Omental fat pad (tissue), 4 donors: ENCODE measurements at places on chromosomes 16 and 17. TPM values are rescaled to one million over a fixed set of nuclear protein-coding genes. Genes with fewer than 3 reads are reported as not detected.

PRSS22 gene
- total RNA-seq: not detected

CRISPLD2 gene
- total RNA-seq: 428 TPM

ZP2 gene
- not detected for total RNA-seq

USH1G gene
- not detected for total RNA-seq

ABAT gene
- 5.5 TPM for total RNA-seq

CD300LF gene
- 2.5 TPM for total RNA-seq

GRCh38 chr17:42289611-42290181, 1.4 kb downstream of the STAT5A start:
- no peak for DNase-seq

GRCh38 chr16:60991886-60992285, 1044.4 kb downstream of the CDH8 start:
- DNase-seq: no peak

GRCh38 chr17:75589919-75590303, 2.3 kb downstream of the MYO15B start:
- DNase-seq: no peak

GRCh38 chr16:51268237-51268636, 117.2 kb upstream of the SALL1 start:
- no peak for DNase-seq

GRCh38 chr16:67526149-67526791, 2.4 kb upstream of the RIPOR1 start:
- DNase-seq: no peak

DNA sequence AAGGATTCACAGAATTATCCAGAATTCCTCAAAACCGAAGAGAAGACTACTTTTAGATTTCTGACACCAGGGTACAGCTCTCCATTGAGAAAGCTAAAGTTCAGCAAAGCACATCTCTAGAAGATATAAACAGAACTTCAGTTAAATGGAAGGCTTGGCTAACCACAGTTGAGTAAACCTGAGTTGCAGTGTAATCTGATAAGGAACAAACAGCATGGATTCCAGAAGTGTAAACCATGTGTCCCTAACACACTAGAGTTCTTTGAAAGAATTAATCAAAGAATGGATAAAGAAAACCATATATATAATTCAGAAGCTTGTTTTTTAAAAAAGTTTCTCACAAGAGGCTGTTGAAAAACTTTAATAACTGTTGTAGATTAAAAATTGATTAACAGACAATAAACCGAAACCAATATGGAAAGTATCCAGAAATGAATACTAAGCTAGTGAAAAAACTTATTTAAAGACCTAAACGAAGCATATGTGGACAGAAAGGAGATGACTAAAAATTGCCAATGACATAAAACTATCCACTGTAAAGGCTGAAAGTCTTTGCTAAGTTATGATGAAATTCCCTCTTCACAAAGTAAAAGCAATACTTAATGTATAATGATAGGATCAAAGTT, 4.3 kb downstream of the RNF43 start:
- DNase-seq: no peak

DNA sequence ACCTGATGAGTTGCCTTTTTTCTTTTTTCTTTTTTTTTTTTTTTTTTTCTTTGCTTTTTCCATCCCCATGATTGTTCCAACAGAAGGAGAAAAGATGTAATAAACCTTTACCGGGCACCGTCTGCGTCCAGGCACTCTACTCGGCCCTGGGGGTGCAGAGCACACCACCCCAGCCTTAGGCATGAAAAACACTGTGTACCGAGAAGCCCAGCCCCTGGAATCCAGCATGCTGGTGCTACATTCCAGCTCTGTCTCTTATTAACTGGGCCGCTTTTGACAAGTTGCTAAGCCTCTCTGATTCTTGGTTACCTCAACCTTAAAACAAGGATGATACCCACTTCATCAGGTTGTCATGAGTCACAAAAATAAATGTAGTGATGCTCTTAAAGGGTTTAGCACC, 64.1 kb upstream of the HSBP1 start:
- no peak for DNase-seq

DNA sequence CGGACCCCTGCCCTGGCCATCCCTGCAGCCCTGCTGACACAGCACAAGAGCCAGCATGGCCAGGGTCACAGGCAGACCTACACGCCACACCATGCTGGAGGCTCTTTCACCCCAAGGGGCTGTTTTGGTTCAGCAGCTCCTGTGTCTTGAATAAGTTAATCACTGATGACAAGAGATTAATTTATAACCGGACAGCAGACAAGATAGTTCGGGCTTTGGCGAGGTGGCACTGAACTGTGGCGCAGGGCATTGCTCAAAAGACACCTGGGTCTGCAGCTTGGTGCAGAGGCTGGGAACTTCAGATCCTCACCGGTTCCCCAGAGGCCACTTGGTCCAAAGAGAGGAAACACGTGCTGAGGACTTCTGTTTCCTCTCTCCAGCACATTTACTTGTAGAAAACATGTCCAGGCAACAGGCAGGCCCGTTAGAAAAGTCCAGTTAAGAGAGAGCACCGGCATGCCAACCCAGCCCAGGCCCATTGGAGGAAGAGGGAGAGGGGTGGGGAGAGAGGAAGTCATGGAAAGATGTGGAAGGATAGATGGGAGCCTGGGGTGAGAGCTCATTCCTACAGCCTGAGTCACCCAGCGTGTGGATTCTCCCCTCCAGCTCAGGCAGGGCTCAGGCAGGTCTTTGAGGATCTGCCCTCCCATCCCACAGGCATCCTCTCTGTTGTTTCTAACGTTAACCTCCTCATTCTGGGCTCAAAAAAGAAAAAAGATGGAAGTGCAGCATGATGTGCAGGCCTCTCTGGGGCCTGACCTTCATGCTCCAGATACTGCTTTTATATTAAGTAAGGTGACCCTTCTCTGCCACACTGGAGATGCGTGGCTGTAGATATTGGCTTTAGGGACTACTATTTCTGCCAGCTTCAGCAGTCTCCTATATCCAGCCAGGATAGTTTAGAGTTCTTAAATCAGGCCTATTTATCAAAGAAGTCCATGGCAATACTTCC, 80.0 kb upstream of the HNF1B start:
- DNase-seq: no peak

DNA sequence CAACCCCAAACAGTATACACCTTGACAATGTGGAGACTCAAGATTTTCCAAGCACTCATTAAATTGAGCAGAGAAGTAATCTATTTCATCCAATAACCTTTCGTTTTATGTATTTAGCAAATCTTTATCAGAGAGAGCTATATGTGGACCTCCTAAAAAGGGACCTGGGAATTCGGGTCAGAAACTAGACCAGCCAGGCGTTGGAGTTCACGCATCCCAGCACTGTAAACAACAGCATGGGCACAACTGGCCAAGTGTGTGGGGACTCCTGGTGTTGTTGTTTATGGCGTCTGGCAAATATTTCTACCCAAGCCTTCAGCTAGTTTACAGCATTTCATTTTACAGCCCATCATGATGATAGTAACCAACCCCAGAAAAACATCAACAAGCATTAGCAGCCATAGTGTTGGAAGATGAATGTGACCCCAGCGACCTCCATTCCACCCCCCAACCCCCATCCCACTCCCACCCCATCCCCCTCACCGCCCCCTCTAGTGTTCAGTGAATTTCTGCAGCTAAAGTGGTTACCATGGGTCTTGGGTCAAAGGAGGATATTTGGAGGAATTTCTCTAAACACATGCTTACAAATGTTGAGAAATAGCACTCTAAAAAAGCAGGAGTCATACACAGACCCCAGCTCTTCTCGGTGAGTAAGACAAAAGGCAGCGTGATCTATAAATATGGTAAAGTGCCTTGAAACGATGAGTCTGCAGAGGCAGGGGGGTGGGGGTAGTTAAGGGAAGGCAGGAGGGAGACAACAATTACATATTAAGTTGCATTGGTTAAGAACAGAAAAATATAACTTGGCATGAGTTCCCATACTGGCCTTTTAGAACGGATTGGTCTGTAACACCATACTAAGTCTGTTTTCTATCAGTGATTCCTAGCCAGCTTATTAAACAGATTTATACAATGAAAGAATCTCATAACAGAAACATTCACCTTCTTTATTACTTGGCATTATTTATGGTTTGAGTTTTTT, 91.4 kb upstream of the TBX2 start:
- DNase-seq: no peak

DNA sequence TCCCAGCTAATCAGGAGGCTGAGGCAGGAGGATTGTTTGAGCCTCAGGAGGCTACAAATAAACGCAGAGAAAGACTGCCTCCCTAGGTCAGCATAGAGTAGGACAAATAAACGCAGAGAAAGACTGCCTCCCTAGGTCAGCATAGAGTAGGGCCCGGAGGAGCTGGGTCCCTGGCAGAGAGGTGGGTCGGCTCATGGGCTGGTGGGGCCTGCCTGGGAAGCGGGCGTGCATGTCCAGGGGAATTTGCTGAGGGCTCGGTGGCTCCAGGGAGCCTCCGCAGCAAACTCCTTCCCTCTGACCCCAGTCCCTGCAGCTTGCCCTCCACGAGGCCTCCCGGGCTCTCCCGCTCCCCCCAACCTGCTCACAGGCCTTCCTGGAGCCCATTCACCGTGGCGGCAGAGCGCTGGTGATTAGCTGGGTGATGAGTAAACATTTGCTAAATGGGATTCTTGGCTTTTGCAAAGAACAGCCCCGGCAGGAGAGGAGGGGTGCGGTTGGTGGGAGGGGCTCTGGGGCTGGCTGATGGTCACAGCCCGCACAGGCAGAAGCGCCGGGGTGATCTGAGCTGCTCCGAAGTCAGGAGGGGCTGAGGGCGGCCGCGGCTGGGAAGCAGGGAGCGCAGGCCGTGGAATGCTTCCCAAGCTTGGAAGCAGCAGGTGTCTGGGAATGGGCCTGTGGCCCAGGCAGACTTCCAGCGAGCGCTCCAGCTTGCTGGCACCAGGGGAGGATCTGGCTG, 93.1 kb downstream of the RTN4RL1 start:
- no peak for DNase-seq

- no peak for DNase-seq
Observed at GRCh38 chr17:76307299-76307965, 644 bp downstream of the QRICH2 start.

- DNase-seq: no peak
Observed at GRCh38 chr17:59046192-59046591, 60.5 kb downstream of the TRIM37 start.

DNA sequence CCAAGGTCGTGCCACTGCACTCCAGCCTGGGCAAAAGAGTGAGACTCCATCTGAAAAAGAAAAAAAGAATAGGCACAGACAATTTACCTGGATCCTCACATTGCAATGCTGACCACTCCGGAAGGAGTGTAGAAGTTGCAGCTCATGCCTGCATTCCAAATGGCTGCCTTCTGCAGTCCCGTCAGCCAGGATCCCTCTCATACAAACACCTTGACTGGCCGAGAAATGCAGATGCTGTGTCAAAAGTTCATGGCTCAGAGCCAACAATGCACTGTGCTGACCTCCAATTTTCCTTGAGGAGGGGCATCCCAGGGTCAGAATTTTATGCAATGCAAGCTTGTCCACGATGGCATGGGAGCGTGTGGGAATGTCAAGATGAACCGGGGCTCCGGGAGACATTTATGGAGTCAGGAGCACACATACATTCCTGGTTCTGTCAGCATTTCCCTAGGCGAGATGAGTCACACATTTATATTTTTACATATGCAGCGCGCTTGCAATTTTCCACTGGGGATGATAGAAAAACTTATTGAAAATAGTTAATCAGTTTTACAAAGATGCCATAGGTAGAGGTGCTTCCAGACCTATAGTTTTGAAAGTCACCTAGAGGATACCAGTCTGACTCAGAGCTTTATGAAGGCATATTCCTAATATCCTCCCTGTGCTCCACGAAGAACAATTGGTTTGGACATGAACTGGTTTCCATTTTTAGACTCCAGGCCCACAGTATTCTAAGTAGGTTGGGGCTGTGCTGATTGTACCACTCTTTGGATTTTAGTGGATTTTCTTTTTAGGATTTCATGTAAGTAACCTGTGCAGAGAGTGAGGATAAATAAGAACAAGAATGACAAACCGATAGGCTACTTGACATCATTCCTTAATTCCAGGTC, 614.6 kb downstream of the MAF start:
- DNase-seq: no peak

DNA sequence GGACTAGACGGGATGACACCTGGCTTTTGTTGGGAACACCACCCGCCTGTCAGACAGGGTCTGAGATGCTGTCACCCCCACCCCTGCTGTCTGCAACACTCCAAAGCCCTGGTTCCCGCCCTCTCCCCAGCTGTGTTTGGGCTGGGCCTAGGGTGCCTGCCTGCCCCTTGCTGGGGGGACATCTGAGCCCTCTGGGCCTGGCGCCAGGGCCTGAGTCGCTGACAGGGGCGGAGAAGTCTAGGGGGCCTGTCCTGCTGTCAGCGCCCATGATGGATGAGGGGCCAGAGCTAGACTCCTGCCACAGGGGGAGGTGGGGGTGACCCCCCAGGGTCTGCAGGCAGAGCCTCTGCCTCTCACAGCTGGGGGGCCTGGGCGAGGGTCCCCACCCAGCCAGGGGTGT, 7.6 kb upstream of the PKMYT1 start:
- no peak for DNase-seq

GRCh38 chr16:47947723-47948122, 208.1 kb downstream of the ABCC12 start:
- DNase-seq: no peak

- no peak for DNase-seq
Observed at GRCh38 chr17:36858119-36859002, 78.9 kb upstream of the LHX1 start.

- no peak for DNase-seq
Observed at GRCh38 chr16:19888834-19889233, 4.2 kb upstream of the GPRC5B start.

GRCh38 chr17:37568350-37569053, 40.7 kb downstream of the SYNRG start:
- DNase-seq: no peak

DNA sequence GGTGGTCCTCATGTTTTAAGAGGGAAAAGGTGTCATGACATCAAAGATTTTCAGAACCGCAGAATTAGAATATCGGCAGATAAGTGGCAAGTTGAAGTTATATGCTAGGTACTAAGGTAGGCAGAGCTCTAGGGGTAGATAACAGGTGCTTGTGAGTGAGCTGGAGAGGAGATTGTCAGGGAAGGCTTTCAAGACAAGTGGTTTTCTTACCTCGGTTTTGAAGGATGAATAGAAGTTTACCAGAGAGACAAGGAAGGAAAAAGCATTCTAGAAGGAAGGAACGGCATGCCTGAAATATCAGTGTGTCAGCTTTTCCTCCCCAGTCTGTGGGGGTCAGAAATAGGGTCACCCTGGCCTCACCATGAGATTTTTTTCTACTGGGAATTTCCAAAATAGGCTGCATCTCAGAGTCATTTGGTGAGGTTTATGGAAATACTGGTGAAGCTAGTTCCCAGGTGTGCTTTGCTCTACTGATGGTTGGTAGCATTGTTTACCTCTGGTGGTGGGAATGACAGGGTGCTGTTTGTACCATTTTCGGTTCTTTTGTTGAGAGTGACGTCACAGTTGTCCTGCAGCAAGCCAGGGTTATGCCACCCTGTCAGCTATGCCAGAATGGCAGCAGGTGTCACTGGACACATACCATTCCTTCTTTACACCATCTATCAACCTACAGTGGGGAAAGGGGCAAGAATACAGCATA, 112.5 kb downstream of the MSI2 start:
- DNase-seq: no peak

- no peak for DNase-seq
Observed at GRCh38 chr16:87681981-87682570, 79.8 kb downstream of the JPH3 start.
